ENCODE measurements at places on chromosomes 11 and 22. TPM values are rescaled to one million over a fixed set of nuclear protein-coding genes. Genes with fewer than 3 reads are reported as not detected.
A peak's percentile ranks its signal among the peaks of the same experiment; 100 is the strongest.

GRCh38 chr22:46568102-46568809 is 30.8 kb upstream of the CELSR1 start:
- no peak for DNase-seq

- DNase-seq, result no peak
Measured at GRCh38 chr22:36540867-36541642, 12.1 kb upstream of the EIF3D start.

DNA sequence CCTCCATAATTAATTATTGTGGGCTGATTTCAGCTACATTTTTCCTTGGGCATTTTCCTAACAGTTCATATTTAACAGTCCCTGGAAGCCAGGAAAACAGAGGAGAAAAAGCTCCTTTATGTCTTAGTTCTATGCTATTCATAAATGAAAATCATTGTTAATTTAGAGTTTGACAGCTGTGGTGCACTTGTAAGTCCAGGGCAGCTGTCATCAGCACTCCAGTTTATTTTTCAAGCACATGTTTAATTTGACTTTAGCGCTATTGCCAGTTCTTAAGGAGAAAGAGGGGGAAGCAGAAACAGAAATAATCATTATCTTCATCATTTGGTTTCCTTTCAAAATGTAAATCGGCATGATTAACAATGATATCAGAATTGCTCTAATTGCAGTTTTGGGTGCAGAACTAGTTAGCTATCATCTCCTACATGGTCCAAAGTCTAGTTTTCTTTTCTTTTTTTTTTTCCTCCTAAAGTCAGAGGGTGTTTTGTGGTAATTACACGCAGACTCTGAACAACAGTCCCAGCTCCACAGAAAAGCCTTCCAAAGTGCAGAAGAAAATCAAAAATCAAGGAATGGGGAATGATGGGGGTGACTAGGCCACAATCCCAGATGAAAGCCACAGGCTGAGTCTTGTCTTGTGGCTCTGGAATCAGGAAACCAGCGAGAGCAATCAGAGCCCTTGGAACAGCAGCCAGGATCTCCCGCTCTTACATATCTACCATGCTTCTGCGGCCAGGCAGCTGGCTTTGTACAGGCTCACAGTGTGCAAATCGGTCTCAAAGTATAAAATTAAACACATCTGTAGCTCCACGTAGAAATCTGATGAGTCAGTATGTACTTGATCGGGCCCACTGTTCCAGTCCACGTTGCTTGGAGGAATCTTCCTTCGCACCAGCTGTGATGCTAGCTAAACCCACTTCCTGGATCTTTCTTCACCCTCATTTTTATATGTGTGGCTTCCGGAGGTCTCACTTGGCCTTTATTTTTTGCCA is 91.9 kb downstream of the SPON1 start:
- no peak for DNase-seq

DNA sequence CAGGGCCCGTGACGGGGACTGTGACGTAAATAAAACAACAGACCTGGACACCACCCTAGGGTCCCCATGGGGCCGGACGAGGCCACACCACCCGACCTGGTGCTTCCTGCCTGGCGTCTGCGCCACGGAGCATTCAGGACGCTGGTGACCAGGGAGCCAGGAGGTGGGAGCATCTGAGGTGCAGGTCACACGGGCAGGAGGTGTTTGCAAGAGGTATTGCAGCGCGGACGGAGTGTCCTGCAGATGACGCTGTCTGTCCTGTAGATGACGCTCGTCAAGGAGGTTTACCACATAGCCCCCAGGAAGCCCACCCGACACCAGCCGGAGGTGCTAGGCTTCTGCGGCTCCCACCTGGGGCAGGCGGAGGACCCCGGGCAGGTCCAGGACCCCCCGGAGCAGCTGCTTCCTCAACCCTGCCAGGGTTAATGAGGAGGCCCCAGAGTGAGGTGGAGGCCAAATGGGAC is 986 bp upstream of the MUC5B start:
- DNase-seq, result no peak

DNA sequence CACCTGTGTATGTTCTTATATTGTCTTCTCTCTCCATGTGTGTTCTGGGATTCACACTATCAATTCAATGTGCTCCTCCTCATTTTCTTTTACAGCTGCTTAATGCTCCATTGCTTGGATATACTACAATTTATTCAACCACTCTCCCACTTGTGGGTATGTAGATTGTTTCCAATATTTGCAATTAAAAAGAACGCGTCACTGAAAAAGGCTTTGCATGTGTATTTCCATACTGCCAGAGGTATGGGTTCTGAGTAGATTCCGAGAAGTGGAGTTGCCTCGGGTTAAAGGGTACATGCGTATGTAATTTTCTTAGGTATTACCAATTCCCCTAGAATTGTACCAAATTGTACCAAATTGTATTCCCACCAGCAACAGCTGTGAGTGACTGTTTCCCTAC is 7.0 kb upstream of the CAPN5 start:
- no peak for DNase-seq

- DNase-seq, result no peak
Measured at GRCh38 chr11:114265122-114265878, 30.9 kb upstream of the NNMT start.

DNA sequence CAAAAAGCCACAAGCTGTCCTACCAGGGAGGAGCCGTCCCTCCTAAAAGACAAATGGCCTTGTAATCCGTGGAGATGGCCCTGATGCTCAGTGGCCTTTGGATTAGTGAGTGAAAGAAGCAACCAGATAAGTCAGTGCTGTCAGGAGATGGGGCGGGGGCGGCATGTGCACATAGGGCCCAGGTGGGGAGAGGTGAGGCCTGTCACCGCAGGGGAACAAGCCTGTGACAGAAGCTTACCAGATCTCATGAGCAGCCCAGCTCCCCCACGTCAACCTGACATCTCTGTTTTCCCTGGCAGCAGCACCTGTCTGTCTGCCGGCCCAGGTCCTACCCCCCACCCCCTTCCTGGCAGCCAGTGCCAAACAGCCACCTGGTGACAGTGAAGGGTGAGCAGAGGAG is 162.6 kb downstream of the BUD13 start:
- no peak for DNase-seq

DNA sequence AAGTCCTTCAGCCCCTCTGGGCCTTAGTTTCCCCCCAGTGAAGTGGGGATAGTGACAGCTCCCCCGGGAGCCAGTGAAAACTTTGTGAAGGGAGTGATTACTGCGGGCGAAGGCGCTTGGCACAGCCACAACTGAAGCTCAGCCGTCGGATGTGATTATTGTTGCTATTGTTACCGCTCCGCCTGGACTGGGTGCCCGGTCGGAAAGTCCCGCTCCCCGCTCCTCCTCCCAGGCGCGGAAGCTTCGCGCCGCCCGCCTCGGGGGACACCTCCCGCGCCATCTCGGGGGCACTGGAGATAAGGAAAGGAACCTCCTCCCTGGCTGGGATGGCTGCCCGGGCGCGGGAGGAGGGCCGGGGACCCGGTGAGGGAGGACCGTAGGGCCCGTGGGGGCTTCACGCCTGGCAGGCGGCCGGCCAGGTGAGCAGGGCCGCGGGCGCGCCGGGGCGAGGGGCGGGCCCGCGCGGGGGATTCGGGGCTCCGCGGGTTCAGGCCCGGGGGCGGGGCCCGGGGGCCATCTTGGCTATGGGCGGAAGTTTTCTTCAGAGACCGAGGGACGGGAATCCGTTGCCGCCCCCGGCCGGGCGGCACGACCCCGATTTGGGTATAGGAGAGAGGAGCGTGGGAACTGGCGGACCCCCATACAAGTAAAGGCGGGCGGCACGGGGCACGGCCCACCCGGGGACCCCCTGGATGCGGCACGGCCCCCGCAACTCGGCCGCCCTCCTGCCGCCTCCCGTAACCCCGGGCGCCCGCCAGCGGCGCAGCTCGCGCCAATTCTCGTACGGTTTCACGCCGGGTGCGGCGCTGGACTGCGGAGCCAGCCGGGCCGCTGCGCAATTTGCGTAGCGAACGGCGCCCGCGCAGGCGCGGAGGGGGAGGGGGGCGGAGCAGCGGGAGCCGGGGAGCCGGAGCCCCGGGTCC is at the start of gene GPR137:
TSS of gene GPR137 (plus strand) at position 887 of the 923 bp plus-strand sequence. CDS start 677 bp downstream, outside the sequence.
- peak; percentile 86 for DNase-seq

GRCh38 chr11:60182541-60183330 is at the start of gene MS4A6A:
Gene MS4A6A, minus strand, starts transcription at chr11:60183083. Its CDS starts 1,356 bp downstream, at chr11:60181727.
- DNase-seq, result no peak

GRCh38 chr11:77457340-77457739 is 16.6 kb downstream of the PAK1 start:
- no peak for DNase-seq

- DNase-seq, result no peak
Measured at GRCh38 chr11:102147632-102148031, 37.4 kb downstream of the YAP1 start.

- peak; percentile 97 for DNase-seq
Measured at GRCh38 chr22:20569059-20570058, 61.9 kb downstream of the MED15 start.

DNA sequence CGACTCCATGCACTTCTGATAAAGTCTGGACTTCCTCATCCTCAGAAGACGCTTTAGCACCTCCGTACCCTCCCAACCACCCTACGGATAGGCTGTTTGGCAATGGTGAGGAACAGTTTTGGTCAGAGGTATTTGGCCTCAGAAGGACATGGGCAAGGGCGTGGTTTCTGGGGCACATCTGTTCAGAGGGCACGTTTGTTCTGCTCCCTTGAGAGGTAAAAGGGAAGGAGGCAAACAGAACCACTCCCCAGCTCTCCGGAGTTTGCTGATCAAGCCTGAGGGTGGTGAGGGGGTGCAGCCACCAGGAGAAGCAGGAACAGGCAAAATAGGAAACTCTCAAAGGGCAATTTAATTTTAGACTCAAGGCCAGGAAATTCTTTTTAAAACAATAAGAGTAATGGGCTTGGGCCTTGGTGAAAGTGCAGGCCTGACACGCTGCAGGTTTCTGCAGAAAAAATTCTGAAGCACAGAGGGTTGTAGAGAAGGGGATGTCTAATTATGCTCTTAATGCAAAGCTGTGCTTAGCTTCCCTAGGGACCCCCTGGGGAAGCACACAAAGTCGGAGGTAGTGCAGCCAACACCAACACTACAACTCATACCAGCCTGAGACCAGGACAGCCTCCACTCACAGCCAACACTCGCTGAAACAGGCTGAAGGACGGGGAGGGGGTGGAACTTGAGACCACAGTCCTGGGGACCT is 23.3 kb downstream of the ETS1 start:
- no peak for DNase-seq

DNA sequence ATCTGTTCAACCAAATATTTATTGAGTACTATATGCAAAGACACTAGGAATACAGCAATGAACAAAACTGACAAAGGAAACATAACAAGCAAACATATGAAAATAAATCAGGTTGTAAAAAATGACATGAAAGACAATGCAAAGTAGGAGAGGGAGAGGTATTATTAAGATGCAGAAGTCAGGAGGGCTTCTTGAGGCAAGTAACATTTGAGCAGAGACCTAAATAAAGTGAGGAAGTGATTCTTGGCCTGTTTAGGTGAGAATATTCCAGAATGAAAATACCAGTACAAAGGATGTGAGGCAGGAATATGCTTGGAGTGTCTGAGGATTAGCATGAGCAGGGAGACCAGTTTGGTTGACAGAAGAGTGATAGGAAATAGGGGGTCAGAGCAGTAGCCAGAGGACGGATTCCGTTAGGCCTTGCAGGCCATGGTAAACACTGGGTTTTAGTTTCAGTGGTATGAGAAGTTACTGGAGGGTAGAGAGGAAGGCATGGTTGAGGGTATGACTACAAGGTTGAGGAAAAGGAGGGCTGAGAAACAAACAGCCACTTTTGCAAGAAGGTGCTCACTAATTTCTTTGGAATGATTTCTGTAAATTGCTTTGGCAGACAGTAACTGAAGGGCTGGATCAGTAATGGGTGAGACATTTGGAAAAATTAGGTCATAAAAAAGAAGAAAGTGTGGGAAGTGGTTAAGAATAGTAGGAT is 191.9 kb downstream of the SWAP70 start:
- no peak for DNase-seq

DNA sequence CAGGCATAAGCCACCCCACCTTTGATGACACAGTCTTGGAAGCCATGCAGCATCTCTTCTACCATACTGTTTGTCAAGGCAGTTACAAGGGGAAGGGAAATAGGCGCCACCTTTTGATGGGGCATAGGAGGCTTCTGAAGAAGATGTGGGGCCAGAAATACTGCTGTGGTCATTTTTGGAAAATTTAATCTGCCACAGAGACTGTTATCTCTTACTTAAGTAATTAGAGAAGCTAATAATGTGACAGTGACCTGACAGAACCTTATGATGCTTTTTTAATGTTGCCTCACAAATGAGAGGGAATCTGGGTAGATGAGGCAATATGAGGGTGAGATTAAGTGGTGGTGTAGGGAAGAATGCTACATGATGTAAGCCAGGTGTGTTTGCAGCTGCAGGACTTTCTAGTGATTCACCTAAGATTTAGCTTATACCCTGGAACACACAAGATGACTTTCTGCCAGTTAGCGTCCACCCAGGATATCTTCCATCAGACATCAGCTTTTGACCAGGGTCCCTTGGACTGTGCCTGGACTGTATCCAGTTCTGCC is 34.3 kb upstream of the ADORA2A start:
- no peak for DNase-seq

DNA sequence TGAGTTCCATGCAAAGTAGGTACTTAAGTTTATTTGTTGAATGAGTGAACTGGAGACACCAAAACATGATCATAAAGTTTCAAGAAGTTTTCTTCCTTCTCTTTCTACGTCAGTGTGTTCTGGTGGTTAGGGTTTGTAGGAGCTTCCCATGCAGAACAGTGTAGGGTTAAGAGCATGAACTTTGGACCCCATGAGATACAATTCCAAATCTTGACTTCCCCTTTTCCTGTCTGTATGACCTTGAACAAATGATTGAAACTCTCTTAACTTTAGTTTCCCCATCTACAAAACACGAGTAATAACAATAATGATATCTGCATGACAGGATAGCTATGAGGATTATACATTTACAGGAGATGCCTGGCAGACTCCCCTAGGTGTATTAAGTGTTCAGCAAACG is 41.0 kb upstream of the TENM4 start:
- DNase-seq, result no peak

THY1 gene
- total RNA-seq, result 18.2 TPM

MMP7 gene
- total RNA-seq, result not detected

LRP4 gene
- total RNA-seq, result 10.3 TPM

LIF gene
- 2.3 TPM for total RNA-seq

DCUN1D5 gene
- total RNA-seq, result 44.9 TPM

TRIM51 gene
- not detected for total RNA-seq

ZBTB16 gene
- 157 TPM for total RNA-seq

TECTA gene
- total RNA-seq, result 1.3 TPM

KRTAP5-10 gene
- total RNA-seq, result not detected

C11orf58 gene
- 194 TPM for total RNA-seq

KIAA1671 gene
- total RNA-seq, result 63.2 TPM

BDNF gene
- total RNA-seq, result 1.3 TPM

DDI1 gene
- not detected for total RNA-seq

CLTCL1 gene
- 11.7 TPM for total RNA-seq

GAS2 gene
- not detected for total RNA-seq

FAT3 gene
- total RNA-seq, result 0.20 TPM
